Esophagus mucosa (tissue), 1 donor: ENCODE measurements at places on chromosomes 5 and 9.

DNA sequence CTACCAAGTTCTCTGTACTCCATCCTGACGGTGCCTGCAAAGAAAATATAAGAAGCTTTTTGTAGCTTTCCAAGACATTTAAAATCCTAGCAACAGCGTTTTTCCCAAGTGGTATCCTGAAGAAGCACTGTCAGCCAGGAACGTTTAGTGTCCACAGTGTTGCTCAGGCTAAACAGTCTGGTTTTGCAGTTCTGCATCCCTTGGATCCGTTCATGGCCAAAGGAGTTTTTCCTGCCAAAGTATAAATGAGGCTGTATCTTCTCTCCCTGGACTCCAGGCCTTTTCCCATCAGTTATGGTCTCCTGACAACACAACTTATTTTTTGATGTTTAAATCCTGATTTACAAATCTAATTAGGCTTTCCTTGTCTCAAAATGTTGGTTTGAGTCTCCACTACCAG lies 925.8 kb downstream of the TLE1 start:
- ATAC-seq = no peak

GRCh38 chr5:172646716-172647285 lies 5.7 kb downstream of the NEURL1B start:
- no peak for ATAC-seq

- no peak for ATAC-seq
Observed at GRCh38 chr9:82513242-82513751, 524.7 kb downstream of the SPATA31D1 start.

- ATAC-seq = peak; percentile 51
Observed at GRCh38 chr5:157520911-157521703, 54.5 kb downstream of the ADAM19 start.

DNA sequence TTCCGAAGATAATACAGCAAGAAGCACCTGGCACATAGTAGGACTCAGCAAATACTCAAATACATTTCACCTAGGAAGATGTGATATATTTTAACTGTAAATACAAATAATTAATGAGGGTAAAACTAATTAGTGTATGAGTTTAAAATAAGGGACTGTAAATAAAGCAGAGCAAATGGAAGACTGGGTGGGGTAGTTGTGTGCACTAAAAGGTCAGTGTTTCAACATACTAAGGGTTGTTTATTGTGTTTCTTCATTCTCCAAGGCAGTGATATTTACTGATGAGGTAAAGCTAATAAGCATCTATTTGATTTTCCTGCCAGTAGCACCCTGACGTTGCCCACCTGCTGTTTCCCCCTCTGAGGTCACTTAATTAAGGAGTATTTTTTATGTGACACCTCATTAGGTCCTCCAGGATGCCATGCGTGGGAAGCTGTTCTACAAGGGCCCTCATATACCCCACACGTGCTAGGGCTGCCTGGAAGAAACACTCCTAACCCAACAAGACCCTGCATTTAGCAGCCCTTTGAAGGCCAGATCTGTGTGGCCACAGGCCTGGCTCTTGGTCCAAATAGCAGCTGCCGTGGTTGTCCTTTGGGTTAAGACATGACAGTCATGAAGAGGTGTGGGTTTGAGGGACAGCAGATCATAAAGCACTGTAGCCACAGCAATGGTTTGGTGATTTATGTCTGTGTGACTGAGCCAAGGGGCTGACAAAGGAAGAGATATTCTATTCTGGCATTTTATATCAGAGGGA lies 97.5 kb upstream of the RPS23 start:
- ATAC-seq = no peak

DNA sequence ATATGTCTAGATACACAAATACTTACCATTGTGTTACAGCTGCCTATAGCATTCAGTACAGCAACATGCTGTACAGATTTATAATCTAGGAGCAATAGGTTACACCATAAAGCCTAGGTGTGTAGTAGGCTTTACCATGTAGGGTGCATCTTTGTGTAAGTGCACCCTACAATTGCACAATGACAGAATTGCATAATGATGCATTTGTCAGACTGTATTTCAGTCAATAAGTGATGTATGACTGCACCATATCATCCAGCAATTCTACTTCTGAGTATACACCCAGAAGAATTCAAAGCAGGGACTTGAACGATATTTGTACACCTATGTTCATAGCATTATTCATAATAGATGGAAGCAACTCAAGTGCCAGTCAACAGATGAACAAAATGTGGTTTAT lies 100.4 kb upstream of the SLC44A1 start:
- ATAC-seq = peak; percentile 93

GRCh38 chr5:145775893-145776444 lies 59.2 kb downstream of the PRELID2 start:
- ATAC-seq = peak; percentile 91

DNA sequence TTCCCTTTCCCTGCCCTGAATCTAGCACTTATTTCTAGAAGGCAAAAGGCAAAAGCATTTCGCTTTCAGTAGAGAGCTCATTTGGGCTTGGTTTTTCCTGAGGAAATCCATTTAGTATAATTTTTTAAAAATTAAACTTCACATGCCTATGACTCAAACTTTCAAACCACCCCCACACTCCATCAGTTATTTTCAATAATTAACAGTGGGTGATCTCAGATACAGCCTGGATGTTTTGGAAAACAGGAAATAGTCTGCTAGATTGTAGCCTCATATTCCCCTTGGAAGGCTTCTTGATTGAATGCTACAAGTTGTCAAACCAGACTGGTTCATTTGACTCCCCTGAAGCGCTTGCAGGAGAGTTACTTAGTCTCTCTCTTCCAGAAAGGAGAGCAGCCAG lies 40.6 kb downstream of the SEMA5A start:
- no peak for ATAC-seq

DNA sequence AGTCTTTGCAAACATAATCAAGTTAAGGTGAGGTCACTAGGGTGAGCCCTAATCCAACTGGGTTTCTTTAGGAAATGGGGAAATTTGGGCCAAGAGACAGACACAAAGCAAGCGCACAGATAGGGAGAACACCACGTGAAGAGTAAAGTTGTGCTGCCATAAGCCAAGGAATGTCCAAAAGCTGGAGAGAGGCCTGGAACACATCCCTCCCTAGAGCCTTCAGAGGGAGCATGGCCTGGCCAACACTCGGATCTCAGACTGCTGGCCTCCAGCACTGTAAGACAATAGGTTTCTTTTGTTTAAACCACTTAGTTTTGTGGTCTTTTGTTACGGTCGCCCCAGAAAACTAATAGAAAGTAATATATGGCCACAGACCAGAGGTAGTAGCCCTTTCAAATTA lies 8.1 kb upstream of the ROR2 start:
- no peak for ATAC-seq

DNA sequence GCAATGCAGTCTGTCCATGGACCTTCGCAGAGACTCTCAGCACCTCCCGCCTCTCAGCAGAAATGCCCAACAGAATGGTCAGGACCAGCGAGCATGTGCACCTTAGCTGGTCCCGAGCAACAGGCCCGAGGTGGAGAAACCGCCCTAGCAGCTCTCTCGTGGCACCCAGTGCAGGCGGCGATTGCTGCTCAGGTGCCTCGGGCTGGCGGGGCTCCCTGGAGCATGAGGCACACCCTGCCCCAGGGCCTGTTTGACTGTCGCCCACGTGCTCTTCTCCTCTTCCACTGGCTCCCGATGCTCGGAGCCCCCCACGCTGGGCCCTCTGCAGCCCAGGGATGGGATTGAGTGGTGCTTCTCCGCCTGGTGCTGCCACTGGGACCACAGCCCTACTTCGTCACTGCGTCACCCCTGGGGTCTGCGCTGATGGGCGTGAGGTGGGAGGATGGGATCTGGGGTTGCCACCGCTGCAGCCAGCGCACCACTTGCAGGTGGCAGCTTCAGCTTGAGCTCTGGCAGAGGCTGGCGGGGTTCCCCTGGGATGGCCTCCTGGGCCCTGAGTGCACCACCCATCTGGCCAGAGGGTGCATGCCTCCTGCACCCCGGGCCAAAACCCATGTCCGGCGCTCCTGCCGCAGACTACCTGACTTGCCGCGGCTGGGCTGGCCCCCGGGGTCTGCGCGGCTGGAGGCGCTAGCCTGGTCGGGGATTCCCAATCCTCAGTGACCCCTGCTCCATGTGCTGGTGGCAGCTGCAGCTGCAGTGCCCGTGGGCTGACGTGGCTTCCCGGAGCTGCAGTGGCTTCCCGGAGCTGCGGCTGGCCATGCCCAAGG lies 244.2 kb downstream of the FOXD4L6 start:
- peak; percentile 18 for ATAC-seq
